Activated CD4-positive, alpha-beta memory T cell treated with anti-CD3 and anti-CD28 coated beads, Interleukin-2, amount 10 ng/mL, durations not matched to agents 7 days and 5 days (primary cell): ENCODE measurements at places on chromosomes 16 and 17.
A peak's percentile ranks its signal among the peaks of the same experiment; 100 is the strongest.

GRCh38 chr16:20385844-20386832 lies 18.4 kb downstream of the PDILT start:
- DNase-seq = peak; percentile 58

GRCh38 chr17:14320734-14321475 lies 20.0 kb downstream of the HS3ST3B1 start:
- DNase-seq = no peak

- no peak for DNase-seq
Observed at GRCh38 chr17:40181205-40181604, 3.9 kb downstream of the RAPGEFL1 start.

DNA sequence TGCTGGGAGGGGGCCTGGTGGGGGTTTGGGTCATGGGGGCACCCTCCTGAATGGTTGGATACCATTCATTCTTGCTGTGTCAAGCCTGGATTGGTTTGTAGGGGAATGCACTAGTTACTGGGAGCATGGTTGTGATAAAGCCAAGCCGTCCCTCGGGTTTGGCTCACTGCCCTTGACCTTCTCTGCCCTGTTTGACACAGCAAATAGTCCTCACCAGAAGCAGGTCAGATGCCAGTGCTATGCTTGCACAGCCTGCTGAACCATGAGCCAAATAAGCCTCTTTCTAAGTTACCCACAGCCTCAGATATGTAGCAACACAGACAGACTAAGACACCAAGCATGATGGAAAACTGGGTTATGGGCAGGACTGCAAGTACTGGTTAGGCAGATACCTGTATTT lies 14.6 kb downstream of the ZNF778 start:
- DNase-seq = no peak

DNA sequence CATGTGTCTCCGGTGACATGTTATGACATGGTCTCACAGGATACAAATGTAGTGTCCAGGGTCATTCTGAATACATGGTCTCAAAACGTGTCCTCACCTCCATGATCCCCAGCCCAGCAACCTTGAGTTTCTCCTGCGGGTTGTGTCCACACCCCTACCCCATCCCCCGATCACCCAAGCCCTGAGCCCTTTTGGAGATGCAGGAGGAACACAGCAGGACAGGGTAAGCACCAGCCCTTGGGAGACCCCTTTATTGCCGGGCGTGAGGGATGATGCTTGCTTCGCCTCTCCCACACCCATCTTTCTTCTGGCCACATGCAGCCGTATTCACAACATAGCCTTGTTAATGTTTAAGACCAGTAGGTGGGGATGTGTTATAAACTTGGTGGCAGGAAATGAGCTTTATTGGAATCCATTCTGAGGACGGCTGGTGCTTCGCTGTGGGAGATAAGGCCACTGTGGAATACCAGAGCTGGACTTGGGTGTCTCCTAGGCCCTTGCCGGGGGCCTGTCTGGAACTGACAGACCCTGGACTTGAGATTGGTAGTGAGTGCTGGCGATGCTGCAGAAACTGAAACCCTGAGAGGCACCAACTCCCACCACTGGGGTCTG lies 5.5 kb downstream of the TMEM132E start:
- DNase-seq = no peak

DNA sequence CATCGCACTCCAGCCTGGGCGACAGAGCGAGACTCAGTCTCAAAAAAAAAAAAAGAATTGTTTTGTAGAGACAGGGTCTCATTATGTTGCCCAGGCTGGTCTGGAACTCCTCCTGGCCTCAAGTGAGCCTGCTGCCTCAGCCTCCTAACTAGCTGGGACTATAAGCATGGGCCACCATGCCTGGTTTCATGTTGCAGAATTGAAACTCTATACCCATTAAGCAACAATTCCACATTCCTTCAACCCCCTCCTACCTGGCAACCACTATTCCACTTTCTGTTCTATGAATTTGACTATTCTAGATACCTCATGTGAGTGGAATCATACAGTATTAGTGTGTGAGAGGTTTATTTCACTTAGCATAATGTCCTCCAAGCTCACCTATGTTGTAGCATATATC lies 24.5 kb downstream of the RNF135 start:
- DNase-seq = no peak
